ENCODE measurements at places on chromosomes 13 and 19. TPM values are rescaled to one million over a fixed set of nuclear protein-coding genes. Genes with fewer than 3 reads are reported as not detected.

The NAPSA gene
- 20.0 TPM for total RNA-seq

GRCh38 chr19:49570997-49571676 is 9.2 kb downstream of the NOSIP start:
- DNase-seq: peak; percentile 52

DNA sequence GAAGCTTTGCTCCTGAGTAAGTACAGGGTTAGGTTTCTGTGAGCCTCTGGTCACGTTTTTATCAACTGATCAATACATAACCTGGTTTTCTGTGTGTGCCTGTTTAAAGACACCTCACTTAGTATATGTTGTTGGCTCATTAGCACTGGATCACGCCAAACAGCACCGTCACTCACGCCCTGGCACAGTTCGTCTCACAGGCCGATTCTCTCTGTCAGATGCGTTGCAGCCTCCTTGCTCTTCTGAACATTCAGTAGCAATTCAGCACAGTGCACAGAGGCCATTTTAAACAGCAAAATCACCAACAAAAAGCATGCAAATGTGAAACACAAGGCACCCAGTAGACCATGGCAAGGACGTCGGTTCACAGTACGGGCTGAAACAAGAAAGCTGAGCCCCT is 288.5 kb downstream of the IRS2 start:
- no peak for DNase-seq

The COX7A1 gene
- not detected for total RNA-seq

- no peak for DNase-seq
Observed at GRCh38 chr13:20270163-20270865, 38.2 kb upstream of the GJB6 start.

The KIR3DL2 gene
- 0.27 TPM for total RNA-seq

- DNase-seq: no peak
Observed at GRCh38 chr13:85091631-85092234, 707.5 kb downstream of the SLITRK6 start.

The KPTN gene
- 10.4 TPM for total RNA-seq

The CEACAM21 gene
- 19.8 TPM for total RNA-seq

DNA sequence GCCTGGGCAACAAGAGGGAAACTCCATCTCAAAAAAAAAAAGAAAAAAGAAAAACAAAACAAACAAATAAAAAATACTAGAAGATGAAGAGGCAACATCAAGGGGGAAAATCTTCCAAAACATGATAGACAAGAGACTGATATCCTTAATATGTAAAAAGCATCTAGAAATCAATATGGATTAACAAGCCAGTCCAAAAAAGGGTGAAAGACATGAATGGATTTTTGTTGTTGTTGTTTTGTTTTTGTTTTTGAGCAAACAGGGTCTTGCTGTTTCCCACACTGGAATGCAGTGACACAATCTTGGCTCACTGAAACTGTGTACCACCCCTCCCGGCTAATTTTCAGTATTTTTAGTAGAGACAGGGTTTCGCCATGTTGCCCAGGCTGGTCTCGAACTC is 4.0 kb upstream of the TINCR start:
- DNase-seq: no peak

GRCh38 chr13:98676239-98676638 is 76.2 kb downstream of the SLC15A1 start:
- DNase-seq: no peak

GRCh38 chr13:96481482-96481881 is 391.6 kb downstream of the HS6ST3 start:
- DNase-seq: no peak

DNA sequence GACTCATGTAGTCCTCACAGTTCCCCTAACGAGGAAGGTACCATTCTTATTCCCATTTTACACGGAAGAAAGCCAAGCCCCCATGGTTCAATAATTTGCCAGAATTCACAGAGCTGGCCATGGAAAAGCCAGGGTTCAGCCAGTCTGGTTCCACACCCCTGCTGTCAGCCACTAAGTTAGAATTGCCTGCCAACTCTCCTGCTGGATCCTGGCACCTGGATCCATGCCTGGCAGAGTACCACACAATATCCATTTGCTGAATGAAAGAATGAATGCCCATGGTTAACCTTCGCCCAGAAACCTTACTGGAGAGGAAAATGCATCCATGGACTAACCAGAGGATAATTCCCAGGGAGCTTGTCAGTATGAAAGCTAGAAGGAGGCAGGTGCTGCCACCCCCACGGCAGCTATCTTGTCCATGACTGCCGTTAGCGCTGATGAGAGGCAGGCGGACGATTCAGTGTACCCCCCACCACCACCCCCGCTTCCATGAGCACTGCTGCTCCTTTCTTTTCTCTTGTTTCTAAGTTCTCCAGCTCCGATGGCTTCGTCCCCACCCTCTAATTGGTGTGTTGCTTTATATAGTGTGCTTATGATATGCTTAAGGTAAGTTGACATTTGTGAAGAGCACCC is 114.5 kb downstream of the SLC7A1 start:
- DNase-seq: no peak

DNA sequence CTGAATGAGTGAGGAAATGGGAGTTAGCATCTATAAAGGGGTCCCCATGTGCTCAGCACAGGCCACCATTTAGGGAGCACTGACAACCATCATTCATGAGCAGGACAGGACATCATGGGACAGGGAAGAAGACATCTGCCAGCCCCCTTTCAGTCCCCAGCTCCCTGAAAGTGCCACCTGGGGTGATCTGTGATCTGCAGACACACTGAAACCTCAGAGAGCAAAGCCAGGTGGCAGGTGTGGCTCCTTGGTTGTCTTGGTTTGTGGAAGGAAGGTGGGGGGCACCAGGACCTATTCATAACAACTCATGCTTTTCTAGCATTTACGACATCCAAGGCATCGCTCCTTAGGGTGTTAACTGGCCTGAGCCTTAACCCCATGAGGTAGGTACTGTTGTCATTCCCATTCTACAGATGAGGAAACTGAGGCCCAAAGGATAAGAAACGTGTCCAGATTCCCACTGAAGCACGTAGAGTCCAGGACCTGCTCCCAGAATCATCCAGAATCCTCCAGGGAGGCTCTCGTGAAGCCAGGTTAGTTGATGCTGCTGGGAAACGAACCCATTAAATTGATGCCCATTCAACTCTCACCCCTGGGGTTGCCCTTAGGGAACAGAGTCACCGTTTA is 5.8 kb downstream of the KDELR1 start:
- no peak for DNase-seq

The CPT1C gene
- 0.69 TPM for total RNA-seq

DNA sequence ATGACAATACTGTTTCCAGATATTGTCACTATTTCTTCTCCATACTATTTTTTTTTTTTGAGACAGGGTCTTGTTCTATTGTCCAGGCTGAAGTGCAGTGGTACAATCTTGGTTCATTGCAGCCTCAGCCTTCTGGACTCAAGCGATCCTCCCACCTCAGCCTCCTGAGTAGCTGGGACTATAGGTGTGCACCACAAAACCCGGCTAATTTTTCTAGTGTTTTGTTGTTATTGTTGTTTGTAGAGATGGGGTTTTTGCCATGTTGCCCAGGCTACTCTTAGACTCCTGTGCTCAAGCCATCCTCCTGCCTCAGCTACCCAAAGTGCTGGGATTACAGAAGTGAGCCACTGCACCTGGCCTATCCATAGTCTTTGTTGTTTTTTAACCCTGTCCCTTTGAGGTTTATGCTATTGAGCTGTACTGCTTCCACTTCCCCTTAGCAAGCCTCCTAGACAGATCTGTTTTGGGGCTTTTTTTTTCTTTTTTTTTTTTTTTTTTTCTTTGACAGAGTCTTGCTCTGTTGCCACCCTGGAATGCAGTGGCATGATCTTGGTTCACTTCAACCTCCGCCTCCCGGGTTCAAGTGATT is 27.6 kb upstream of the MAP3K10 start:
- DNase-seq: no peak

DNA sequence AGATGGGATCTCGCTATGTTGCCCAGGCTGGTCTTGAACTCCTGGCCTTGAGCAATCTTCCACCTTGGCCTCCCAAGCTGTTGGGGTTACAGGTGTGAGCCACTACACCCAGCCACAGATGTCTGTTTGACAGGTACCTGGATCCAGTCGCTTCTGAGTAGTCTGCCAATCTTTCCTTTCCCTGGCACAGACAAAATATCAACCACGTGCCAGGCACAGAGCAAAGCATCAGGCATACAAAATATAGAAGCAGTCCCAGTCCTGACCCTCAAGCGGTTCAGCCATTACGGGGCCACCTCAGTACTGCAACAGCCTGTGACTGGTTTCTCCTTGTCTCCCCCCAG is 3.8 kb downstream of the ELAVL1 start:
- peak; percentile 22 for DNase-seq

DNA sequence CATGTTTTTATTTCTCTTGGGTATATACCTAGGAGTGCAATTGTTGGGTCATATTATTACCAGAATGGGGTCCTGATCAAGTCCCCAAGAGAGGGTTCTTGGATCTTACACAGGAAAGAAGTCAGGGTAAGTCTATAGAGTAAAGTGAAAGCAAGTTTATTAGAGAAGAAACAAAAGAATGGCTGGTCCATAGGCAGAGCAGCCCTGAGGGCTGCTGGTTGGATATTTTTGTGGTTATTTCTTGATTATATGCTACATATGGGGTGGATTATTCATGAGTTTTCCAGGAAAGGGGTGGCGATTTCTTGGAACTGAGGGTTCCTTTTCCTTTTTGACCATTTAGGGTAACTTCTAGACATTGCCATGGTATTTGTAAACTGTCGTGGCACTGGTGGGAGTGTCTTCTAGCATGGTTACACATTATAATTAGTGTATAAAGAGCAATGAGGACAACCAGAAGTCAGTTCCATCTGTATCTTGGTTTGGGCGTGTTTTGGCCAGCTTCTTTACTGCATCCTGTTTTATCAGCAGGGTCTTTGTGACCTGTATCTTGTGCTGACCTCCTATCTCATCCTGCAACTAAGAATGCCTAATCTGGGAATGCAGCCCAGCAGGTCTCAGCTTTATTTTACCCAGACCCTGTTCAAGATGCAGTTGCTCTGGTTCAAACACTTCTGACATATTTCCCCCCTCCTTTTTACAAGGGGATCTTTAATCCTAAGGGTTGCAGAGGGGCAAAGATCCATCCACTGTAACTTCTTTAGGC is 41.1 kb downstream of the CEACAM1 start:
- DNase-seq: peak; percentile 63

- no peak for DNase-seq
Observed at GRCh38 chr13:98992355-98992754, 14.5 kb upstream of the DOCK9 start.

DNA sequence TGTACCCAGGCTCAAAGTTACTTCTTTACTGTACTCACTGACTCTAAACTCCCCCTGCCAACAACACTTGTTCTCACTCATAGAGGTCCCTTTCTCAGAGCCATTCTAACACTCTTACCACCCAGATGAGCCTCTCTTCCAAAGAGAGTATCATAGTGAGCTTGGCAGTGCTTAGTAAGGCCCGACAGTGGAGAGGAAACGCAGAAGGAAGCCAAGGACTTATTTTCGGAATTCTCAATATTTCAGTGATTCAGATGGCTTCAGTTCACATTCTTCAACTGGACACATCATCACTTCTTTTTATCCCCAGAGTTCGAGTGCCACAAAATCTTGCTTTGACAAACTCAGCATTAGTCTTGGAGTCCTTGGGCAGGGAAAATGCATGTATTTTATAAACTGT is 285.9 kb downstream of the DNAJC15 start:
- DNase-seq: no peak

The POGLUT2 gene
- 4.2 TPM for total RNA-seq

GRCh38 chr13:21675095-21675991 is 4.5 kb downstream of the FGF9 start:
- peak; percentile 81 for DNase-seq

The ZNF816 gene
- 12.6 TPM for total RNA-seq

The USE1 gene
- 26.5 TPM for total RNA-seq

GRCh38 chr19:11025006-11025405 is 64.2 kb downstream of the SMARCA4 start:
- no peak for DNase-seq

The CRTC1 gene
- total RNA-seq: 4.5 TPM

The SMAD9 gene
- total RNA-seq: 0.11 TPM

GRCh38 chr19:14561847-14562351 is 10.0 kb downstream of the NDUFB7 start:
- no peak for DNase-seq

- peak; percentile 14 for DNase-seq
Observed at GRCh38 chr13:66492479-66492878, 737.7 kb downstream of the PCDH9 start.

DNA sequence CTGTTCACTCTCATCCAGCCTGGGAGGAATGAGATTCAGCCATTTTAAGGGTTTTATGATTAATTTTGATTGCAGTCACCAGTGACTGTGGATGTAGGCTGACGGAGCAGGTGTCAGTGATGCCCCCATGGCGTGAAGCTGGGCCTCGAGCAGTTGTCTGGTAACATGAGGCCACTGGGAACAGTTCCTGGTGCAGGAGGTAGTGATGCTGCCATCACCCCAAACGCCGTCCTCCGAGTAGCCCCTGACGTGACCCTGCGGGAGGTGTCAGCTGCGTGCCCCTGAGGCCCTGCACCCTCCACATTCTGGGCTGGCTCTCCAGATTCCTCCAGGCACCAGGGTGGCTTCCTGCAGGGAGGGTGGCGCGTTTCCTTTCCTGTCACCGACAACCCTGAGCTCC is 277.2 kb downstream of the TEX29 start:
- DNase-seq: no peak

The RAB3A gene
- total RNA-seq: 11.3 TPM

DNA sequence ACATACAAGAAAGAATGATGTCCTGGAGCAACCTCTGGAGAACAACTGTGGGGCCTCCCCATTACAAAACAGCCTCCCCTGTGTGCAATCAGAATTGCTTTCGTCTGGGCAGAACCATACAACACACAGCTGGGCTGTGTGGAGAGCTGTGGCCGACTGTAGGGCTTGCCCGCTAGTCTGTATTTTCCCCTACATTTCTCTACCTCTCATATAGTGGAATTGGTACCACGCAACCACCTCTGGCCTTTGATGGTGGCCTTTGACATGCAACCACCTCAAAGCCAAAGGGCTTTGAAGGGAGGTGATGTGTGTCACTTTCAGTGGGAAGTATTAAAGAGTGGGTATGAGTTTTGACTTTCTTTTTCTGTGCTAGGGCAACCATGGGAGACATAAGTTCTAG is 34.0 kb downstream of the GARRE1 start:
- peak; percentile 72 for DNase-seq

The PCP2 gene
- 4.8 TPM for total RNA-seq

The IRGC gene
- total RNA-seq: not detected

The OVOL3 gene
- total RNA-seq: not detected

- DNase-seq: peak; percentile 85
Observed at GRCh38 chr19:48674921-48675824, 2.4 kb upstream of the NTN5 start.

GRCh38 chr19:31910224-31910623 is 435.2 kb upstream of the ZNF507 start:
- no peak for DNase-seq

- peak; percentile 58 for DNase-seq
Observed at GRCh38 chr19:39246951-39247669, 1.5 kb downstream of the IFNL4 start.

The ADM5 gene
- total RNA-seq: 5.2 TPM

The CADM4 gene
- total RNA-seq: 0.38 TPM

GRCh38 chr19:3359015-3359918 is 7.1 kb upstream of the NFIC start:
- peak; percentile 65 for DNase-seq

DNA sequence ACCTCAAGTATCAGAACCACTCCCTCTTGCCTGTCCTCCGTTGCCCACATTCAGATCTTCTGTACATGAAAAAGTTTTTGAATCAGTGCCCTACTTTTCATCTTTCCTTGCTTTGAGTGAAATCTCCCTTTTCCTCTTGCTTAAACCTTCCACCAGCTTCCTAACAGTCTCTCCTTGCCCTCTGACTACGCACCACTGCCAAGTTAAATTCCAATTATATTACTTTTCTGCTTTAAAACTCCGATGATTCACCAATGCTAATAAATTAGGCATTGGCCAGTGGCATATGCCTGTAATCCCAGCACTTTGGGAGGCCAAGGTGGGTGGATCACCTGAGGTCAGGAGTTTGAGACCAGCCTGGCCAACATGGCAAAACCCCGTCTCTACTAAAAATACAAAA is 30.7 kb upstream of the RFXAP start:
- no peak for DNase-seq
